HTR-8/SVneo (cell line): ENCODE measurements at places on chromosomes 6 and 20.

DNA sequence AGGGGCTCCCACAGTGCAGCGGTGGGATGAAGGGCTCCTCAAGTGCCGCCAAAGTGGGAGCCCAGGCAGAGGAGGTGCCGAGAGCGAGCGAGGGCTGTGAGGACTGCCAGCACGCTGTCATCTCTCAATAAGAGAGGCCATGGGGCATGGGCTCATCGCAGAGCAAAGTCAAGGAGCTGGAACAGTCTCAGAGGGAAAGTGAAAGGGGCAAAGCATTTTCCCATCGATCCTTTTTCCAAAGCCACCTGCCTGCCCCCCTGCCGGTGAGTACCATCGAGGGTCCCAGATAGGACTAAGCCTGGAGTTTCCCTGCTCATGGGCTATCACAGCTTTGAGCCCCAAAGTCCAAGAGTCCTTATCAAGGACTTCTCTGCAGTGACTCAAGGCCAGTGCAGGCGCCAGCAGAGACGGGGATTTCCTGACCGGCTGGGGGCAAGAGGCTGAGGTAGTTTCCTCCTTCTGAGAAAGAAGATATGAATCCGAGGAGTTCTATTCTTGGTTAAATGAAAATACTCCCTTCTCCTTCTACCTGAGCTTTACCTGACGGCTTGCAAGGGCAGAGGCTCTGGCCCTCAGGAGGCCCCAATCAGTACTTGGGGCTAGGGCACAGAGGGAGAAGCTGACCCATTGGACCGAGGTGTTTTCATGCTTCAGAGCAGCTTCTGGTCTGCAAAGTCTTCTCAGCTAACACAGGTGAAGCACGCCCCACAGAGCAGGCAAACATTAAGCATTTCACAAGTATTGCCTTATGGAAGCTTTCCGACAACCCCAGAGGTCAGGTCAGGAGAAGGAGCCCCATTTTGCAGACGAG lies 22.6 kb downstream of the ETV7 start:
- no peak for DNase-seq

DNA sequence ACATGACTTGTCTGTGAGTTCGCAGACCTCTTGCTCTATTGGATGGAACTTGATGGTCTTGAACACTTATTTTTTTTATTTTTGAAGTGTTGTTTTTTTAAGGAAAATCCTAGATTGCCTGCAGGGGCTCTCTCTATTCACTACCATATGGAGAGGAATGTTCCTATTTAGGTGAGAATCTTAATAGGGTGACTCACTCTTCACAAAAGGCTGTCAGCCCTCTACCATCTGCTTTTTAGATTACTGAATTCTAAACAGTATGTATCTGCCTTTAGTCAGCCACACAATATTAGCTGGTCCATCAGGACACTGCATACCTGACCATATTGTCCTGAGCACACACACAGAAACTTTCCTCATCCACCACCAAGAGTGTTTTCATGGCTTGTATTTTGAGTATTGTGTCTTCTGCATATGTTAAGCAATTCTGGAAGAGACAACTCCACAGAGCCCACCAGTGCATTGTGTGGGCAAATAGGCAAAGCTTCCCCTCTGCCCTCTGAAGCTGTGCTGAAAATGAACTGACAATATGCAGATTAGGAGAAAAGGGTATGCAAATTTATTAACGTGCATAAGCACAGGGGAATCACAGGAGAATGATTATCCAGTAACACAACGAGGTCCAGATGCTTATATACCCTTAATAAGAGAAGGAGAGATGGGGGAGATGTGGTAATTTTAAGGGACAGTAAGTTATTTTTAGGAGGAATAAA lies 6.6 kb upstream of the BTBD9 start:
- DNase-seq: no peak

GRCh38 chr6:168050881-168051586 lies 28.0 kb downstream of the FRMD1 start:
- no peak for DNase-seq

DNA sequence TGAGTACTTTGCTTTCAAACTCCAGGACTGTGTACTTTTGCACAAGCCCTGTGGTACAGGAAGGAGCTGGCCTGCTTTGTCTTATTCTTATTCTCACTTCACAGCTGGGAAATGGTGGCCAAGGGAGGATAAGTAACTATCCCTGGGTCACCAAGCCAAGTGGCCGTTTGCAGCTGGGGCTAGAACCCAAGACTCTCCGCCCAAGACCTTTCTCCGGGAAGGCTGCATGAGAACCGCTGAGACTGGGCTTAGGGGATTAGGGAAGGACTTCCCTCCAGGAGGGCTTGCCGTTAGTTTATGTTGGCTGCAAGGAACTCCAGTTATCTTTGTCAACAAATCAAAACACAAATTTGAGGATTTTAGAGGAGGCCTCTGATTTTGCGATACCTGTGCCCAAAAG lies 343.2 kb upstream of the RNF24 start:
- DNase-seq: no peak

- DNase-seq: no peak
These were observed 175.4 kb upstream of the FLRT3 start for GRCh38 chr20:14512839-14513238.

GRCh38 chr20:25239387-25240370 lies 8.2 kb upstream of the PYGB start:
- no peak for DNase-seq

GRCh38 chr6:93300661-93301060 lies 118.7 kb downstream of the EPHA7 start:
- no peak for DNase-seq

DNA sequence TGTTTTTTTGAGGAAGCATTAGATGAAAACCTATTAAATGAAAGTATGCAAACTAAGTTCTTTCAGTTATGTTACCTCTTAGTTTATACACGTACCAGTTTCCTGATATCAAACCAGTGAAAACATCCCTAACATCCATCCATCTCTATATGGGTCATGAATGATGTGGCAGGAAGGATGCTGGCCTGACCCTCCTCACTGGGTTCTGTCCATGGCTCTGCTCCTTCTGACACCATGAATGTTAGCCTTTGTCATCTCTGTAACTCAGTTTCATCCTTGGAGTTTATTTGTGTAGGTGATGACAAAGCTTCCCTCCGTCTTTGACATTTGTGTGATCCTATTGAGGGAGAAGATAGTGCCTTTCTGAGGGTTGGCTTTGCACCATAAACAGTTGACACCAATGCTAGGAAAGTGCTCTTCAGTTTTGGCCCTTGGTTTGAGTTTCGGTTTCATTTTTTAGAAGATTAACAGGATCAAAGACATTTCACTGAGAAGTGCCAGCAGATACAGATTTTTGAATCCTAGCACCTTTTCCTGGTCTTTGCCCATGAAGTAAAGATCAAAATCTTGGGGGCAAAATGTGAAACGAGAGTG lies 72.0 kb upstream of the SCGN start:
- DNase-seq: no peak

DNA sequence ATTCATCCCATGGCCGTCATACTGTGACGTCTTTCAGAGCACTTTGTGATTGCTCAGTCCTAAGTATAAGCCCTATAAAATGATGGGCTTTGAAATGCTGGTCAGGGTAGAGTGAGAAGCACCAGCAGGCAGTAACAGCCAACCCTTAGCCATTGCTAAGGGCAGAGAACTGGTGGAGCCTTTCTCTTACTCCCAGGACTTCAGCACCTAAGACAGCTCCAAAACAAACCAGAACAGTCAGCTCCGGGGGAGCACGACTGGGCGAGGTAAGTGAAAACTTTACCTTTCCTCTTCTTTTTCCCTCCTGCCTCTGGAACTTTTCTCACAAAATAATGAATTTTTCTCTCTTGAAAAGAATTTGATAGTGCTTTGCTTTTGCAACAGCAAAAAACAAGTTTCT lies at the start of gene VIP:
TSS of gene VIP (plus strand) at position 104 of the 400 bp plus-strand sequence. CDS start 1,381 bp downstream, outside the sequence.
- DNase-seq: peak; percentile 13

DNA sequence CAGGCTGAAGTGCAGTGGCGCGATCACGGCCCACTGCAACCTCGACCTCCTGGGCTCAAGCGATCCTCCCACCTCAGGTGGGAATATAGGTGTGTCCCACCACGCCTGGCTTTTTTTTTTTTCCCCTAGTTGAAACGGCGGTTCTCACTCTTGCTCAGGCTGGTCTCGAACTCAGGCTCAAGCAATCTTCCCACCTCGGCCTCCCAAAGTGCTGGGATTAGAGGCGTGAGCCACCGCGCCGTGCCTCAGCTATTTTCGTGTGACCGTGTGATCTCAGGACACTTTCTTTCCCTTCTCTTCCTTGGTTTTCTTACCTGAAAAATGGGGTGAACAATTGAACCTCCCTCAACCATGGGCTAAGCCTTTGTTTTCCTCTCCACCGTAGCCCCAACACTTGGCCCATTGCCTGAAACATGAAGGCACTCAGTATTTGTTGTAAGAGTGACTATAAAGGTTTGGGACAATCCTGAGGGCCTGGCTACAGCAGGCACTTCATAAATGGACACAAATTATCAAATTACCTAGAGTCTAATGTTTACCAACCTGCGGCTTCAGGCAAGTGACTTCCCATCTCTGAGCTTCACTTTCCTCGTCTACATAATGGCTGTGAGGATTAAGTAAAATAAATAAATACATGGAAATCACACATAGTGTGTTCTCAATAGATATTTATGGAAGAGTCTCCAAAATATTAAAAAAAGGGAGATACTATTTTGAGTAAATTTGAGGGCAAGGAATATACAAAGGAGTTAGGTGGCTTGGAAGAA lies 31.4 kb upstream of the ID1 start:
- DNase-seq: no peak

GRCh38 chr6:68468244-68468884 lies 166.7 kb upstream of the ADGRB3 start:
- no peak for DNase-seq

GRCh38 chr6:78268591-78269452 lies 598.5 kb upstream of the IRAK1BP1 start:
- no peak for DNase-seq
